ENCODE measurements at places on chromosomes 3 and 15.

GRCh38 chr3:120407508-120408287 is 43.1 kb downstream of the FSTL1 start:
- DNase-seq = no peak

DNA sequence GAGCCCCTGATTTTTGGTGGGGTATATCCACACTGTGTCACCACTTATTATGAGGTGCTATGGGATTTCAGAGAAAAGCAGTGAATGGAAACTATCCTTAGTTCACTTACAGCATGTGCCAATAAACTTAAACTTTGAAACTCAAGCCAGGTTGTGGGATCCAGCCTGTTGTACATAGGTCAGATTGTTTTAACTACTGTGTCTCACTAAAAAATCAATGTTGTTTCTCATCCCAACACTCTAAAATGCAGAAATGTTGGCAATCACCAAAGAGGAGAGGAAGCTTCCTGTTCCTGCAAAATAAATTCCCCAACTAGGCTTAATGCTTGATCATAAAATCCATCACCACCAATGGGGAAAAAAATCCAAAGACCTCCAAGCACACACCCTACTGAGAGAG is 173.7 kb upstream of the ONECUT1 start:
- DNase-seq = no peak

DNA sequence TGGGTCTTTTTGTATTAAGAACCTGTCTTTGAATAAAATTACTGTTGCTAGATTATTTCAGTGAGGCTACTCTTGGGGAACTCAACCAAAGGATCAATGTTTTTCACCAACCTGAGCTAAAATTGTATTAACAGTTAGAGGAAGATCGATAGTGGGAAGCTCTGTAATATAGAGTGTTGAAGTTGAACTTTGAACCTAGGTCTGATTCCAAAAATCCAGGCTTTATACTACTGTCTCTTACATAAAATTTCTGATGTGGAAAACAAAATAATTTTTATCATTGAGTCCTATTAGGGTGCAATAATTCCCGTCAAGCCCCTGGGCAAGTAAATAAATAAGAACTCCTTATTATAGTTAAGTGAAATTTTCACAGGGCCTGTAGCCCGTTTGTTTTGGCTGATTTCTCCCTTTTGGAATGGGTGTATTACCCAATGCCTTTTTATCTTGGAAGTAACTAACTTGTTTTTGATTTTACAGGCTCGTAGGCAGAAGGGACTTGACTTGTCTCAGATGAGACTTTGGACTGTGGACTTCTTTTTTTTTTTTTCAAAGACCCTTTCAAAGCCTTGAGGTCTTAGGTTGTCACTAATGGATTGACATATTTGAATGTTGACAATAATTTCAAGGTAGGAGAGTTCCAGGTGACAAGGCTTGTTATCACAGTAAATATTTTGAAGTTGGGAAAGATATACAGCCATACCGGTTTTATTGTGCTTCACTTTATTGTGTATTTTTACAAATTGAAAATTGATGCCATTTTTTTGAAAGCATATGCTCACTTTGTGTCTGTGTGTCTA is 276.1 kb downstream of the NFKBIZ start:
- DNase-seq = no peak

- DNase-seq = no peak
Measured at GRCh38 chr15:28096670-28097431, 2.3 kb downstream of the OCA2 start.

- DNase-seq = no peak
Measured at GRCh38 chr15:89023311-89023961, 64.8 kb upstream of the ABHD2 start.

- peak; percentile 44 for DNase-seq
Measured at GRCh38 chr3:25663347-25663868, 1.3 kb downstream of the TOP2B start.

DNA sequence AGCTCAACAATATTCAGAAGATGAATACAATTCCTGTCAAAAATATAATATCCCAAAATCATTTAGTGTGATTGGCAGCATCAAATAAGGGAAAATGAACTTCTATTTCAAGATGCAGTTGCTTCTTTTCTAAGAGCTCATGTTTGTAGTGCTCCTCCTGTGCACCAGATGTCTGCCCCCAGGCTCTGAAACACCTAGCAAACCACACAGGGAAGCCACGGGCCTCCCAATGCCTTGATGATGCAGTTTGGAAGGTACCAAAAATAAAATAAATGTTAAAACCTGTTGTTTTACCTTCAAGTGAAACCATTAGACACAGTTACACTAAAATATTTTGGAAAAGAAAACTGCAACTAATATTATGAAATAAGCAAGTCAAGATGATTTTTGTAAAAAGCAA is 22.2 kb downstream of the CFAP20DC start:
- no peak for DNase-seq

GRCh38 chr3:190096345-190096744 is 24.4 kb downstream of the P3H2 start:
- DNase-seq = no peak

DNA sequence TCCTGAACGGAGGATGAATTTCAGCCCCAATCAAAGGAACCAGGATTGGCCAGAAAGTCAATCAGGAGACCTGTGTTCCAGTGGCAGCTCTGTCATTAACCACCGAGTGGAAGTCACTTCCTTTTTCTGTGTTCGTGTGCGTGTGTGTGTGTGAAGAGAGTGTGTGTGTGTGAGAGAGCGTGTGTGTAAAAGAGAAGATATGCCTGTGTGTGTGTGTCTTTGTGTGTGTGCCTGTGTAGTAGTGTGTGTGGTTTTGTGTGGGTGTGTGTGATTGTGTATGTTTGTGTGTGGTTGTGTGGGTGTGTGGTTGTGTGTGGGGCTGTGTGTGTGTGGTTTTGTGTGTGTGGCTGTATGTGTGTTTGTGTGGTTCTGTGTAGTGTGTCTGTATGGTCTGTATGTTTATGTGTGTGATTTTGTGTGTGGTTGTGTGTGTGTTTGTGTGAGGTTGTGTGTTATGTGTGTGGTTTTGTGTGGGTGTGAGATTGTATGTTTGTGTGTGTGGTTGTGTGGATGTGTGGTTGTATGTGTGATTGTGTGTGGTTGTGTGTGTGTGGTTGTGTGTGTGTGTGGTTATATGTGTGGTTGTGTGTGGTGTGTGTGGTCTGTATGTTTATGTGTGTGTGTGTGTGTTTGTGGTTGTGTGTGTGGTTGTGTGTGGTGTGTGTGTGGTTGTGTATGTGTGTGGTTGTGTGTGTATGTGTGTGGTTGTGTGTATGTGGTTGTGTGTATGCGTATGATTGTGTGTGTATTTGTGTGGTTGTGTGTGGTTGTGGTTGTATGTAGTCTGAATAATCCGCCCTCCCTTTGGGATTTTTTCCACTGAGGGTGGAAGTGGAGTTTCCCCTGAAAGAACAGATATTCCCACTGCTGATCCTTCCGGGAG is 314.4 kb downstream of the SHQ1 start:
- no peak for DNase-seq

DNA sequence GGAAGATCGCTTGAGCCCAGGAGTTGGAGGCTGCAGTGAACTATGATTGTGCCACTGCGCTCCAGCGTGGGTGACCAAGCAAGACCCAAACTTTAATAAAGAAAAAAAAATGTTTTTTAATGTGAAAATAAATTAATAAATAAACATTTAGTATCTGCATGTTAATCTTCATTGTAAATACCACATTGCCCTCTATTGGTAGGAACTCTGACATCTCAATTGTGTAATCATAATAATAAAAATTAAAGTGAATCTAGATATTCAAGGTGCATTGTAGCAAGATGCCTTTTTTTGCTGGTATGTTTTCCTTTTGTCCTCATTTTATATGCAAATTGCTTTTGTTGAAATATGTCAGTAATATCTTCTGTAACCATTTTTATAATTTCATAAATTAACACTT is 95.0 kb upstream of the LIMD1 start:
- DNase-seq = peak; percentile 15

DNA sequence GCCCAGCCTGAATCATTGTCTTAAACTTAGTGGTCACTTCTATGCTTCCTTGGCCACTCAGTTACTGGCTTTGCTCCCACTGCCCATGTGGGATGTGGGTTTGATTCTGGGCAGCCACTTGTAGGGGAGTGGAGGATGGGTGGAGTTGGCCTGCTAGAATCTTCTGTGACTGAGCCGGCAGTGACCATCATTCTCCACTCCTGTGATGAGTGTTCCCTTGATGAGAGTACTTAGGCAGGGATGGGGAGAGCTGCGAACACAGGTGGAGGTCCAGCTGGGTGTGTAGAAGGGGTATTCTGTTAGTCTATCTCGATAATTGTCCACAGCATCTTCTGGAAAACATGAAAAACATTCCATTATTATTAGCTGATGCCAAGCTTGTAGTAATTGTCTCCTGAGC is 8.0 kb downstream of the TM6SF1 start:
- DNase-seq = no peak

DNA sequence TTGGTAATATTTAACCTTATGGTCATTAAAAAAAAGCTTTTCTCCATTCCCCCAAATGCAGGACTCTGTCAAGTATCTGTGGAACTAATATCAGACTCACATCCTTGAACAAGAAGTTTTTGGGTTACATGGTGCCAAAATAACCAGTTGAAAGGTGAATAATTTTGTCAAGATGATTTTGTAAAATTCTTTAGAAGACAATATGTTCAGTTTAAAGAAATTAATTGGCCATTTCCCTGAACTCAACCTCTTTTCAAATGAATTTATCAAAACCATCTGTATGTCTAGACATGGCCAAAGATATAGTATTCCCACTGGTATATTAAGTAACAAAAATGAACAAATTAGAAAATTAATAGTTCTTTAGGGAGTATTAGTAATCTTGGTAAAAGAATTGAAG is 280.5 kb downstream of the MBNL1 start:
- no peak for DNase-seq

- no peak for DNase-seq
Measured at GRCh38 chr3:107993771-107994170, 97.1 kb downstream of the CD47 start.

GRCh38 chr15:25838871-25839195 is 24.3 kb downstream of the ATP10A start:
- no peak for DNase-seq

GRCh38 chr3:140384028-140384771 is 293.7 kb upstream of the TRIM42 start:
- DNase-seq = no peak

- DNase-seq = no peak
Measured at GRCh38 chr15:25670621-25671020, 192.5 kb downstream of the ATP10A start.

DNA sequence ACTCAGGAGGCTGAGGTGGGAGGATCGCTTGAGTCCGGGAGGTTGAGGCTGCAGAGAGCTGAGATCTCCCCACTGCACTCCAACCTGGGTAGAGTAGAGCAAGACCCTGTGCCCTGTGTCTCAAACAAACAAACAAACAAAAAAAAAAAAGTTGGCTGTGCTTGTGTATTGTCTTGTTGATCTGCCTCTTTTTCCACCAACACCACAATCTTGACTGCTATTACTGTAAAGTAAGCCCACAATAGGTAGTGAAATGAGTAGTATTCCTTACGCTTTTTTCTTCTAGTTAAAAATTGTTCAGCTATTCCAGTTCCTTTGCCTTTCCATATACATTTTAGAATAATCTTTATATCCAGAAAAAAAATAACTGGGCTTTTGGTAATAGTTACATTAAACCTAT is 35.5 kb downstream of the PTH1R start:
- DNase-seq = no peak

GRCh38 chr3:154218728-154219127 is 97.5 kb downstream of the ARHGEF26 start:
- no peak for DNase-seq

DNA sequence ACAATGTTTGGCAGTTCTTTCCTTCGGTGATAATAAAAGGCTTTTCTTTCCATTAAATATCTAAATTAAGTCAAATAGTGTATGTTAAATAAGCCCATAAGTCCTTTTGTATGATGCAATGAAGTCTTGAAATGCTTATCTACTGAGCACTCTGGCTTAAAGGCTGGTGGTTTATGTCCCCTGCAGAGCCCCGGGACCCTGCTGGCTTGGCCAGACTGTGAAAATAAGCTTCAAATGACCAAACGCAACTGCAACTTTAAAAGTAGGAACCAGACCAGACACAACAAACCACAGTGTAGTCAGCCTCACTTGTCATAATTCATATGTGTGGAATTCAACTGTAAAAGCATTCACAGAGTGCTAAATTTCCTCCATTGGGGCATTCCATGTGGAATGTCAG is 72.5 kb downstream of the FOXP1 start:
- DNase-seq = no peak

GRCh38 chr15:90823455-90823974 is 44.9 kb upstream of the FURIN start:
- DNase-seq = no peak

DNA sequence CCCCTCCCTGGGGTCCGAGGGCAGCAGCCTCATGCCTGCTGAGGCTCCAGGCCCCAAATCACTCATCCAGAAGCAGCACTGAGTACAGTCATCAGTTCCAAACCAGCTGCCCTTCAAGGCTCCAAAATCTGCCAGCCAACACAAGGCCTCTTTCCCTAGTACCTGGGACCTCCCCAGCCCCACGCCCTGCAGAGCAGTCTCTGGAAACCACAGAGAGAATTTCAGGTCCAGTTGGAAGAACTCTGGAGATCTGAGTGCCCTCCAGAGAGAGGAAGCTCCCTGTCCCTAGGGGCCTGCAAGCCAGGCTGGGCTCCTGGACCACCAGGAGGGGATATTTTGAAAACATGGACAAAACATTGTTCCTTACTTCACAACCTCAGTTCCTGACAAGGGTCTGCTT is 26.2 kb downstream of the TKT start:
- no peak for DNase-seq

DNA sequence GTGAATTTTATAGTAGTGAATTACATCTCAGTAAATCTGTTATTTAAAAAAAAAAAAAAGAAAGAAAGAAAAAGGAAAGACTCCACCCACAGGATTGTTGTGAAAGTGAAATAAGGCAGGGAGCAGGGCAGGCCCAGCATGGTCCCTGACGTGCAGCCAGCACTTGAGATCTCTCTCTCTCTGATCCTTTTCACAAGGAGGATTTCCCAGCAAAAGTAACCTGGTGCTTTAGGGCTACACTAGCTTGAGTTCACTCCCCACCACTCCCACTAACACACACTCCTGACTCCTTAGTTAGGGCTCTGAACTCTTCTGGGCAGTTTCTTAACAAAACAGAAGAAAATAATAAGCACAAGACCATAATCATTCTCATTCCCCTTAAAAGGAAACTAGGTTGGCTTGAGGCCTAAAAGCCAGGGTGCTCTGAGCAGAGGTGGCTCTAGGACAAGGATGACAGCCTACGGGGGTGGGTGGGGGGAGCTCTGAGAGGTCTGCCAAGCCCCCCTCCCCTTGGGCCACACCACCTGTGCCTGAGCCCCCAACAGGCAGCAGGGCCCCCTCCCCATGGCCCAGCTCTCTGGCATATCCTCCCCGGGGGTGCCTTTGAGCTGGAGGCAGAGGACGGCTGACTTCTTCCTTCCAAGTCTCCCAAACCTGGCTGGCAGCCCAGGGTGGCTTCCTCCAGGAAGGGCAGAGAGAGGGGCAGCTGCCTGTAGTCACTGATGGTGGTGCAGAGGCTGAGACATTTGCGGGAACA is 856 bp downstream of the TMEM40 start:
- DNase-seq = no peak

- no peak for DNase-seq
Measured at GRCh38 chr3:128878556-128879124, 780 bp upstream of the ACAD9 start.

- no peak for DNase-seq
Measured at GRCh38 chr15:67188551-67189218, 65.8 kb downstream of the AAGAB start.

- no peak for DNase-seq
Measured at GRCh38 chr3:145006271-145006670, 1034.6 kb downstream of the DIPK2A start.

GRCh38 chr3:55564726-55565125 is 77.6 kb upstream of the WNT5A start:
- DNase-seq = no peak

- no peak for DNase-seq
Measured at GRCh38 chr3:112779558-112780480, 66.8 kb downstream of the CD200R1L start.
